Activated T-cell treated with anti-CD3 and anti-CD28 coated beads, Interleukin-2, amount 50 U/mL, for 72 hours (primary cell): ENCODE measurements at places on chromosomes 6 and 20. TPM values are rescaled to one million over a fixed set of nuclear protein-coding genes. Genes with fewer than 3 reads are reported as not detected.

GRCh38 chr6:82022614-82023129 is 224.9 kb downstream of the IBTK start:
- no peaks in the 10 kb centered on the region for H3K27me3 ChIP-seq
- H3K4me3 ChIP-seq, result no peak overlapping the region
- H3K27ac ChIP-seq, result no peak overlapping the region
- DNase-seq, result no peak
- H3K4me1 ChIP-seq, result no peaks in the 10 kb centered on the region
- H3K36me3 ChIP-seq, result no peaks in the 10 kb centered on the region

DNA sequence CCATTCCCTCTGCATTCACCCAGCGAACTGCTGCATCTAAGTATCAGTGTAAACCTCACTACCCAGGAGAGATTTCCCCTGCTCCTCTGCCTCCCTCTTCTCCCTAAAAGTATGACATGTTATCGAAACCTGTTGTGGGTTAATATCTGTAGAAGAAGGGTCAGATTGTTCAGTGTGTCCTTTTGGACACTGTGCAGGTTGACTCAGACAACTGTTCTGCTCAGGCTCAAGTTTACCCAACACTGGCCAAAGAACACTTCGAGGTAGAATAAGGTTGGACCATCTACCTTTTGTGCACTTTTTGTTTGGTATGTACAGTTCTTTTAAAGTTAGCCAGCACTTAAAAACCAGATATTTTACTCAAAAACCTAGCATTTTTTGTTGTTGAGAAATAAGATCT is 4.6 kb downstream of the NT5DC1 start:
- H3K27ac ChIP-seq, result no peak overlapping the region
- H3K36me3 ChIP-seq, result peaks cover 4% of the 10 kb centered on the region
- H3K4me3 ChIP-seq, result no peak overlapping the region
- H3K4me1 ChIP-seq, result peaks cover 70% of the 10 kb centered on the region

SLC22A7 gene
- total RNA-seq, result not detected

GRCh38 chr6:82017288-82017687 is 230.3 kb downstream of the IBTK start:
- no peaks in the 10 kb centered on the region for H3K27me3 ChIP-seq
- H3K4me1 ChIP-seq, result no peaks in the 10 kb centered on the region
- H3K36me3 ChIP-seq, result no peaks in the 10 kb centered on the region
- no peak overlapping the region for H3K4me3 ChIP-seq

SLCO4A1 gene
- total RNA-seq, result 34.6 TPM

BEND6 gene
- 0.32 TPM for total RNA-seq

- no peaks in the 10 kb centered on the region for H3K36me3 ChIP-seq
- no peaks in the 10 kb centered on the region for H3K27me3 ChIP-seq
- no peak overlapping the region for H3K4me3 ChIP-seq
- H3K27ac ChIP-seq, result no peak overlapping the region
- no peak for DNase-seq
- peaks cover 26% of the 10 kb centered on the region for H3K4me1 ChIP-seq
Observed at GRCh38 chr6:43258807-43259686, 15.8 kb downstream of the TTBK1 start.

PNLDC1 gene
- total RNA-seq, result 0.37 TPM

DNA sequence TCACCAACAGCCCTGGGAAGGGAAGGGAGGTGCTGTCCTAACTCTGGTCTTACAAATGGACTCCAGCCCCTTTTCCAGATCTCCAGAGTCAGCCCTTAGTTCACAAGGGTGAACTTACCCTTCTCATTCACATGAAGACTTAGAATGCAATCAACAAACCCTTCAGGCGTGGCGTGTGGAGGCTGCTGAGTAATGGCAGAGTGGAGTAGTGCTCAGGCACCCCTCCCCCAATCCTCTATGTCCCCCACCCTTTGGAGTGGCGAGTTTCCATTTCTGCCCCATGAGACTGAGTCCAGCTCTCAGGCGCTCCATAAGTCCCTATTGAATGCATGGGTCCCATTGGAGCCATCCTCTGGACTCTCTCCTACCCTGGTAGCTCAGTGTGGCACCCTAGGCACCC is 3.3 kb downstream of the SNAI1 start:
- H3K36me3 ChIP-seq, result no peaks in the 10 kb centered on the region
- no peak overlapping the region for H3K27ac ChIP-seq
- DNase-seq, result no peak
- H3K27me3 ChIP-seq, result peaks cover 10% of the 10 kb centered on the region

DNA sequence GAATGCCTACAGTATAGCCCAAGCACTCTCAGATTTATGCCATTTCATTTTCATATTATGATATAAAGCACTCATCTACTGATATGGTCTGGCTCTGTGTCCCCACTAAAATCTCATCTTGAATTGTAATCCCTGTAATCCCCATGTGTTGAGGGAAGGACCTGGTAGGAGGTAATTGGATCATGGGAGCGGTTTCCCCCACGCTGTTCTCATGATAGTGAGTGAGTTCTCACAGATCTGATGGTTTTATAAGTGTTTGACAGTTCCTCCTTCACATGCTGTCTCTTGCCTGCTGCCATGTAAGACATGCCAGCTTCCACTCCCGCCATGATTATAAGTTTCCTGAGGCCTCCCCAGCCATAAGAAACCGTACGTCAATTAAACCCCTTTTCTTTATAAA is 171.7 kb downstream of the OTOR start:
- H3K36me3 ChIP-seq, result no peaks in the 10 kb centered on the region
- no peak for DNase-seq
- no peak overlapping the region for H3K27ac ChIP-seq
- H3K27me3 ChIP-seq, result no peaks in the 10 kb centered on the region
- H3K4me1 ChIP-seq, result no peaks in the 10 kb centered on the region

DNA sequence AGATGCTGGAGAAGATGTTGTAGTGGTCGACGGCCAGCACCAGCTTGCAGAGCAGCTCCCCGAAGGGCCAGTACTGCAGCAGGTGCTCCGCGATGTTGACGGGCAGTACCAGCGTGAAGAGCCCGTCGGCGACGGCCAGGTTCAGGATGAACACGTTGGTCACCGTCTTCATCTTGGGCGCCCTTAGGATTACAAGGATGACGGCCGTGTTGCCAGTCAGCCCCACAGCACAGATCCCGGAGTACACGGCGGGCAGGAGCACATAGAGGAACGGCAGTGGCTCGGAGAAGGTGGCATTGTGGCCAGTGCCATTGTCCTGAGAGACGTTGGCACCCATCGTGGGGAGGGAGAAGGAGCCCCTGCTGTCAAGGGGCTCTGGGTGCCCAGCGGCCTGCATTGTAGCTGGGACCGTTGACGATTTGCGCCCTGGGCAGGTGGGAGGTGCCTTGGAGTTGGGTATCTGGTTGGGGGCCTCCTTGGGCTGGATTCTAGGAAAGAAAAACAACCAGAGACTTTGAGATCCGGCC is 867 bp downstream of the NPBWR2 start:
- H3K27ac ChIP-seq, result no peak overlapping the region
- H3K27me3 ChIP-seq, result peaks cover 16% of the 10 kb centered on the region
- DNase-seq, result no peak
- H3K4me3 ChIP-seq, result no peak overlapping the region
- H3K4me1 ChIP-seq, result peaks cover 5% of the 10 kb centered on the region

DNA sequence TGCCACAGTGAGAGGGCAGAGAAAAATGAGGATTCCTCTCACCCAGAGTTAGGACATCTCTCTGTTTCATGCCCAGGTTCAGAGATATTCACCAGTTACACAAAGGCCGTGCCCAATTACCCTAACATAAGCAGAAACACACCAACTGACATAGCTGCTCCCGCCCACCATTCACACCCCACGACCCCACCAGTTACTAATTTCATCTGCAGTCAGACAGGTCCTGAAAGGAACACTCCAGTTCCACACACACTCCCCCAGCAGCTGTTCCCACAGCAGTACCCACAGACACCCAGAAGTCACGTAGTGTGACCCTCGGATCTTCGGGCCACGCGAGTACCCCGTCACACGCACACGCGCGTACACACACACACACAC is 532 bp downstream of the TMEM74B start:
- peaks cover 30% of the 10 kb centered on the region for H3K27me3 ChIP-seq
- H3K4me3 ChIP-seq, result peak overlapping the region; percentile 72
- no peak overlapping the region for H3K27ac ChIP-seq
- no peak for DNase-seq

DNA sequence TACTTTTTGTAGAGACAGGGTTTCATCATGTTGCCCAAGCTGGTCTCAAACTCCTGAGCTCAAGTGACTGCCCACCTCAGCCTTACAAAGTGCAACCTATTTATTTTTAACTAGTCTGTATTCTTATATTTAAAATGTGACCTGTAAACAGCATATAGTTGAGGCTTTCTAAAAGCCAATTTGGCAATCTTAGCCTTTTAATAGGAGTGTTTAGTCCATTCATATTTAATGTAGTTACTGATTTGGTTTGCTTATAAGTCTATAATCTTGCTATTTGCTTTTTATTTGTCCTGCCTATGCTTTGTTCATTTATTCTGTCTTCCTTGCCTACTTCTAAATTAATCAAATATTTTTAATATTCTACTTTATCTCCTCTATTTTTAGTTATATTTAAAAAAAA is 15.0 kb upstream of the SOX4 start:
- H3K27ac ChIP-seq, result no peak overlapping the region
- H3K4me3 ChIP-seq, result no peak overlapping the region
- H3K4me1 ChIP-seq, result no peaks in the 10 kb centered on the region
- DNase-seq, result no peak

DNA sequence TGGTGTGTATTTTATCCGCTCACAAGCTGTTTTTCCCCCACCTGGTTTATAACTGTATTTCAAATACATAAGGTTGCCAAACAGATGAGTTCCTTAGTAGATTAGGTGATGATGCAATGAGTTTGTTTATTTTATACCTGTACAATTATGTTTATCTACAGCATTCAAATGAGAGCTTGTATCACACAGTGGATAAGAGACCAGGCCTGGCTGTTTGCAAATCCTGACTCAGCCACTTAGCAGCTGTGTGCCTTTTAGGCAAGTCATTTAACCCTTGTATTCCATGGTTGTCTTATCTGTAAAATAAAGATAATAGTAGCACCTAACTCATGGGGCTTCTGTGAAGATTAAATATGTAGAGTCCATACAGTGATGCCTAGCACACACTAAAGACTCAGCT is 143.7 kb downstream of the MOXD1 start:
- peaks cover 36% of the 10 kb centered on the region for H3K27me3 ChIP-seq
- H3K4me1 ChIP-seq, result no peaks in the 10 kb centered on the region
- no peak overlapping the region for H3K4me3 ChIP-seq
- H3K27ac ChIP-seq, result no peak overlapping the region
- DNase-seq, result no peak
- no peaks in the 10 kb centered on the region for H3K36me3 ChIP-seq

DNA sequence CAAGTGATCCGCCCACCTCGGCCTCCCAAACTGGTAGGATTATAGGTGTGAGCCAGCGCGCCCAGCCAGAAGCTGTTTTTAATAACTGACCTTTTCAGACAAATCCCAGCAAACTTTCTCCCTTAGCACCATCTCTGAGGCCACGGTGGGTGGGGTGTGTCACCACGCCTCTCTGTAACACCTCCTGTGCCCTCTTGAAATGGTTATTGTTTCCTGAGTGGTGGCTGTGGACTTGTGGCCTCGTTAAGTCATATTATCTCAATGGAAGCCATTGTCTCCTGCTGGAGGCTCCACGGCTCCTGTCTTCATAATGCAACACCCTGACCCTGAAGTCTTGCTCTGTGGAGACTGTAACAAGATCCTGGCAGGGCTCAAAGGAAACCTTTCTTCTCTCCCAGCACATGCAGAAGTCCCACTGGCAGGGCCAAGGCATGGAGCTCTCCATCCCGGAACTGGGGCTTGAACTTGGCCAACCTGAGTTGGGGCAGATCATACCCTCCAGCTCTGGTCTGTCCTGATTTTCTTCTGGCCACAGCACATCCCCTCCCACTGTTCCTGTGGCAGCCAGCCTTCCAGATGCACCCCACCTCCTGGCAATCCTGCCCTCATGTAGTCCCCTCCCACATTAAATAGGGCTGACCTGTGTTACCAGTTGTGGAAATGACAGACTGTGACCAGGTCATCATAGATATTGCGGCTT is 81.1 kb downstream of the SNX5 start:
- H3K27ac ChIP-seq, result no peak overlapping the region
- H3K36me3 ChIP-seq, result no peaks in the 10 kb centered on the region

- H3K27me3 ChIP-seq, result peaks cover 7% of the 10 kb centered on the region
- no peak overlapping the region for H3K4me3 ChIP-seq
- H3K27ac ChIP-seq, result no peak overlapping the region
- H3K36me3 ChIP-seq, result peaks cover 6% of the 10 kb centered on the region
- no peak for DNase-seq
- no peaks in the 10 kb centered on the region for H3K4me1 ChIP-seq
Observed at GRCh38 chr6:170099387-170099786, 191.5 kb downstream of the DLL1 start.

ETV7 gene
- 7.4 TPM for total RNA-seq

DNA sequence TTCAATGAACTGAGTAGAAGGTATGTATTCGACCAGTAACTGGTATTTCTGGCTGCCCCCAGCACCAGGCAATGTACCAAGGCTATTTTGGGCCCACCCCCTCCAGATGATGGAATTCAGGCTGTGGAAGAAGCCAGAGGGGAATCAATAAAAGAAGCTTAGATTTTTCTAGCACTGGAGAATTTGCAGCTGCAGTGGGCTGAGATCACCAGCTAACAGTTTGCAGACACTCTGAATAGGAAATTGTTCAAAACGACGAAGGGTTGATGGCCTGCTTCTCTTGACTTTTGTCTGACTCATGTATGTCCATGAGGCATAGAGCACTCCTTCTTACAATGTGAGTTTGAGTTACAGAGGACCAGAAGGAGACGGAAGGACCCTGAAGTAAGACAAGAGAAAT is 32.4 kb upstream of the FBXO9 start:
- H3K27ac ChIP-seq, result no peak overlapping the region
- DNase-seq, result no peak
- H3K4me1 ChIP-seq, result peaks cover 14% of the 10 kb centered on the region
- H3K4me3 ChIP-seq, result no peak overlapping the region

UBE2C gene
- total RNA-seq, result 197 TPM

DNA sequence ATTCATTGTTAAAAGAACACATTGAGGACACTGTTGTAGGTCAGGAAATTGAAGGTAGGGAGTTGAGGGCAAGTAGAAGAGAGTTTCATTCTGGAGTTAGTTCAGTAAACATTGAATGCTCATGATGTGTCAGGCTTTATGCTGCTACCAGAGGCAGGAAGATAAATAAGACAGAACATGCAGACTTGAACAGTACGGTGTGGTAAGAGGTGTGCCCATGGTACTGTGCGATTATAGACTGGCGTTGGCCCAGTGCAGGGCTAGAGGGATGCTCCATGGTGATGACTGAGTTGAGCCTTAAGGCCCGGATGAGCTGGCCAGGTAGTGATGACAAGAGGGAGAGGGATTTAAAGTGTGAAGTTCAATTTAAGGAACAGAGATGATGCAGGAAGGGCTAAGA is 50.8 kb downstream of the CARMIL1 start:
- no peaks in the 10 kb centered on the region for H3K27me3 ChIP-seq
- no peaks in the 10 kb centered on the region for H3K36me3 ChIP-seq
- no peak overlapping the region for H3K4me3 ChIP-seq

GRCh38 chr6:82976179-82976578 is 89.5 kb downstream of the UBE3D start:
- no peak overlapping the region for H3K27ac ChIP-seq
- no peak for DNase-seq
- H3K27me3 ChIP-seq, result no peaks in the 10 kb centered on the region
- no peak overlapping the region for H3K4me3 ChIP-seq
- no peaks in the 10 kb centered on the region for H3K36me3 ChIP-seq

TRIM31 gene
- 0.12 TPM for total RNA-seq
